ENCODE measurements at places on chromosomes 13 and 19.

GRCh38 chr19:7678971-7679751 is 1.5 kb upstream of the TRAPPC5 start:
- peak; percentile 48 for DNase-seq

GRCh38 chr13:92390217-92390616 is 836.4 kb upstream of the GPC6 start:
- DNase-seq, result no peak

DNA sequence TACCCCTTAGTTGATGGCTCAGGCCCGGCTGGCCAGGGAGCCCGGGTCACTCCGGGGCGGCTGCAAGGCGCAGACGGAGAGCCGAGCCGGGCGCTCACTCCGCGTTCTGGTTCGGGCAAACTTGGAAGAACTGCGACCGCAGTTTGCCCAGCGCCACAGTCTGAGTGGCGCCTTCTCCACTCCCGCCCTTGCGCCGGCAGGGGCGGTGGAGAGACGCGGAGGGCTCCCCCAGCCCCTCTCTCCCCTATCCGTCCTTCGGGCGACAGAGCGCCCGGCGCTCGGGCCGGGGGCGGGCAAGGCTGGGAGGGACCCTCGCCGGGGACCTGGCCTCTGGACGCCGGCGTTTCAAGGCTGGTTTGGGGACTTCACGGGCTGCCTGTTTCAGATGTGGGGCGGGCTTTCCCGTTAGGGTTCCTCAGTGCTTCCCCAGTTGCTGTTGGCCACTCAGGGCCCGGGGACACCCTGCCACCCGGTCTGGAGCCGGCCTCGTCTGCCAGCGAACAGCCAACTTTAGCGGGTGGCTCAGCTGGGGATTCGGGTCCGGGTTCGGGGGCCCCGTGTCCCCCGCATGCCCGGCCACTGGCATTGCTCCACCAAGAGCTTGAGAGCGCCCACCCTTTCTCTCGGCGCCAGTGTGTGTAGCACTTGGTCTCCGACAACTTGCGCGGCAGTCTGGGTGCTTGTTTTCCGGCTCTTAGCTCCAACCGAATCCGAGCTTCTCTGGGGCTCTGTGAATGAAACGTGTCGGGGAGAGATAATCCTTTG is 1.5 kb downstream of the GPC6 start:
- no peak for DNase-seq

DNA sequence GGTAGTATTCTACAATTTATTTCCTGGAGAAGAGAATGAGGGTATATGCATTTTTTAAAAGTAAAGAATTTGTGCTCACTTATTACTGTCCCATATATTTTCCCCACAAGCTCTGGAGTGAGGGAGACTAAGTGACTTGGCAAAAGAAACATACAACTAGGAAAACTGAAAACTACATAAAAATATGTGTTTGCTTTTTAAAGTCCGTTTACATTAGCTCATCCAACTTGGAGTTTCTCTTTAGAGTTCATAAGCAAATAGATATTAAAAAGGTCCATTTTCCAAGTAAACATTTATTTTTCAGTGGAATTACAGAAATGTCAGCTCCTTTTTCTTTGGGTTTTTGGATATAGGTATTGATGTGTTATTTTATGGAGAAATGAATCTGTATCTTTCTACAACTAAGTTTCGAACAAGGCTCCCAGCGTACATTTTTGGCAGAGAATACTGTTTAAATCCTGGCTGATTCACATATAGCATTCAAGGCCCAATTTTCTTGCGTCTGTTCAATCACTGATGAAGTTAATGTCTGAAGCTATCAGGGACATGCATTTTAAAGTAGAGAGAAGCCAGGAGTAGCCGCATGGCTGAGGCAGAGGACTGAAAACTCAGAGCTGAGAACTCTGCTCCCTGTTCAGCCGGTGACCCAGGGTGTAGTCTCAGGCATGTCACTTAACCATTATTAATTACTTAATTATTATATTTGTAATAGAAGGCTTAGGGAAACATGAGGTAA is 729.4 kb downstream of the EFNB2 start:
- DNase-seq, result no peak

DNA sequence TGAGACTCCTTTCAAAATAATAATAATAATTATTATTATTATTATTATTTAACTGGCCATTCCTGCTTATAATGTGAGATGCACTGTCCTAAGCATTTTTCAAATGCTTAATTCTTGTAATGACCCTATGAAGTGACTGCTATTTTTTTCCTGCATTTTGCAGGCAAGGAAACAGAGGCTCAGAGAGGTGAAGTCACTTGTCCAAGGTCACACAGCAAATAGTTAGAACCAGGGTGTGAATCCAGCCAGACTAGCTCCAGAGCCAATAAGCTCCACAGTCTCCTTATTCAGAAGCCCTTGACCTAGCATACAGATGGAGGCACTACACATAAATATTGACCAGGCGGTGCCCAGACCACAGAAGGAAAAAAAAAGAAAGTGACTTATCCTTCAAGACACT is 77.5 kb upstream of the CACNA1A start:
- DNase-seq, result no peak

DNA sequence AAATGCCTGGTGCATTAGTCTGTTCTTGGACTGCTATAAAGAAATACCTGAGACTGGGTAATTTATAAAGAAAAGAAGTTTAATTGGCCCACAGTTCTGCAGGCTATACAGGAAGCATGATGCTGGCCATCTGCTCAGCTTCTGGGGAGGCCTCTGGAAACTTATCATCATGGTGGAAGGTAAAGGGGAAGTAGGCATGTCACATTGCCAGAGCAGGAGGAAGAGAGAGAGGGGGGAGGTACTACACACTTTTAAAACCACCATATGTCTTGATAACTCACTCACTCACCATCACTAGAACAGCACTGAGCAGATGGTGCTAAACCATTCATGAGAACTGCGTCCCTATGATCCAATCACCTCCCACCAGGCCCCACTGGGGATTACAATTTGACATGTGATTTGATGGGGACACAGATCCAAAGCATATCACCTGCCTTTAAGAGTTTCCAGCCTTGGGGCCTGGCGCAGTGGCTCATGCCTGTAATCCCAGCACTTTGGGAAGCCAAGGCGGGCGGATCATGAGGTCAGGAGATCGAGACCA is 219.0 kb downstream of the KATNAL1 start:
- DNase-seq, result no peak

DNA sequence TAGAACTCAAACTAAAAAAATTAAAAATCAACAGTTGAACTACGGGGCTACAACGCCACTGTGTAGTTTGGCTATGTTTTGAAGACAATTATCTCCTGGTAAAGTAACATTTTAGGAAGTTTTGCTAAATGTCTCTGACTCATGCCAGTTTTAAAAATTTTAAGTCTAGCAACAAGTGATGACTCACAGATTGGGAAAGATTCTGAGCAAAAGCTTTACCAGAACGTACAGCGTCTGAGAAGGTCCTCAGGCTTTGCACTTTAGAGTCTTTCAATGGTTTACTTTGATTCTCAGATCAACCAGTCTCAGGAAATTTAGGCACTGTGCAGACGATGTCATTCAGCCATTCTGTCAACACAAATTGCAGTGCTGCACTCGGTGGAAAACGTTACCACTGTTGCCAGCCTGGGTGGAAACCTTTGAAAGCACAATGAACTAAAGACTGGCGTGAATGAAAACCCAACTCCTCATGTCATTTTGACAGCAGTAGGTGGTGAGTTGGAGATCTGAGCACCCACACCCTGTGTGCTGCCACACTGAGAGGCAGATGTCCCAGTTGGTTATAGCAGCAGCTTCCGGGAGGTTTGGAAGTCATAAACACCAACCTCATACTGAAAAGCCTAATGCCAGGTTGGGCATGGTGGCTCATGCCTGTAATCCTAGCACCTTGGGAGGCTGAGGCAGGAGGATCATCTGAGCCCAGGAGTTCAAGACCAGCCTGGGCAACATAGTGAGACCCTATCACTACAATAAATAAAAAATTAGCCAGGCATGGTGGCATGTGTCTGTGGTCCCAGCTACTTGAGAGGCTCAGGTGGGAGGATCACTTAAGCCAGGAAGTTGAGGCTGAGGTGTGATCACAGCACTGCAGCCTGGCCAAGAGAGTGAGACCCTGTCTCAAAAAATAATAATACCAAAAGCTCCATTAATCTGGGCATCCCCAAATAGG is 6.3 kb upstream of the WTIP start:
- no peak for DNase-seq

DNA sequence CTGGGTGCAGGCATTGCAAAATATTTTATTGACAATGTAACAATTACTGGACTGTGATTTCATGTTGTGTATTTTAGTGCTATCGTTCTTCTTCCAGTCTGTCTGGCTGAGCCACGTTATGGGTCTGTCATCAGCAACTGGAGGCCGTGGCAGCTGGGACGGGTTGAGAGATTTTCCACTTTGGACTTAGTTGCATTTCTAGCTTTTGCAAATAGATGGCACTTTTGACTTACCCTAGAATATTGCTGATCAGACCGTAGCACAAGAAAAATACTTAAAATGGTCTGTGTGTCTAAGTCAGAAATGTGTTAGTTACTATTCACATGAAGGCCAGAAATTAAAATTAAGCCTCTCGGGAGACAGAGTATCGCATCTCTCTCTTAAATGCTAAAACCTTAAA is 211.1 kb downstream of the TEX29 start:
- DNase-seq, result no peak

- DNase-seq, result no peak
Observed at GRCh38 chr19:42105368-42105767, 26.9 kb downstream of the POU2F2 start.

- no peak for DNase-seq
Observed at GRCh38 chr13:36163286-36163685, 32.1 kb upstream of the DCLK1 start.

- DNase-seq, result peak; percentile 53
Observed at GRCh38 chr19:38617764-38618589, at the start of gene MAP4K1. Gene MAP4K1, minus strand, starts transcription at chr19:38617953. Its CDS starts 58 bp downstream, at chr19:38617895.

DNA sequence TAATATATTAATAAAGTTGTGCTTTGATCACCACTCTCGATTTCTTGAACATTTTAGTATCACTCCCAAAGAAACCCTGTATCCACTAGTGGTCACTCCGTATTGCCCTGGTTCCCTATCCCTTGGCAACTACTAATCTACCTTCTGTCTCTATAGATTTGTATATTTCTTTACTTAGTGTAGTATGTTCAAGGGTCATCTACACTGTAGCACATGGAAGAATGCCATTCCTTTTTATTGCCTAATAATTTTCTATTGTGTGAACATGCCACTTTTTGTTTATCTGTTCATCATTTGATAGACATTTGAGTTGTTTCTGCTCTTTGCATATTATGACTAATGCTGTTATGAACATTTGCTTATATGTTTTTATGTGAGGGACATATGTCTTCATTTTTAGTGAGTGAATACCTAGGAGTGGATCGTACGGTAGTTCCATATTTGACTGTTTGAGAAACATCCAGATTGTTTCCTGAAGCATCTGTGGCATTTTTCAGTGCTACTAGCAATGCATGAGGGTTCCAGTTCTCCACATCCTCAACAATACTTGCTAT is 254.0 kb downstream of the GPC6 start:
- DNase-seq, result no peak

DNA sequence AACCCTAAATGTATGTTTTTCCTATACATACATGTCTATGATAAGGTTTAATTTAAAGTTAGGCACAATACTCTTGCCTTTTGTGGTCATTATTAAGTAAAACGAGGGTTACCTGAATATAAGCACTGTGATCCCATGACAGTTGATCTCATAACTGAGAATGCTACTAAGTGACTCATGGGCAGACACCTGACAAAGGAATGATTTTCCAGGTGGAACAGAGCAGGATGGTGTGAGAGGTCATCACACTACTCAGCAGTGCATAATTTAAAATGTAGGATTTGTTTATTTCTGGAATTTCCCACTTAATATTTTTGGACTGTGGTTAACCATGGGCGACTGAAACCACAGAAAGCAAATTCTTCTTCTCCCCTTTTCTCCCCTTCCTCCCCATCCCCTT is 178.9 kb downstream of the UGGT2 start:
- no peak for DNase-seq

- DNase-seq, result no peak
Observed at GRCh38 chr19:46719629-46720502, 3.0 kb upstream of the PRKD2 start.

- no peak for DNase-seq
Observed at GRCh38 chr13:95643936-95644598, 439 bp downstream of the DZIP1 start.

DNA sequence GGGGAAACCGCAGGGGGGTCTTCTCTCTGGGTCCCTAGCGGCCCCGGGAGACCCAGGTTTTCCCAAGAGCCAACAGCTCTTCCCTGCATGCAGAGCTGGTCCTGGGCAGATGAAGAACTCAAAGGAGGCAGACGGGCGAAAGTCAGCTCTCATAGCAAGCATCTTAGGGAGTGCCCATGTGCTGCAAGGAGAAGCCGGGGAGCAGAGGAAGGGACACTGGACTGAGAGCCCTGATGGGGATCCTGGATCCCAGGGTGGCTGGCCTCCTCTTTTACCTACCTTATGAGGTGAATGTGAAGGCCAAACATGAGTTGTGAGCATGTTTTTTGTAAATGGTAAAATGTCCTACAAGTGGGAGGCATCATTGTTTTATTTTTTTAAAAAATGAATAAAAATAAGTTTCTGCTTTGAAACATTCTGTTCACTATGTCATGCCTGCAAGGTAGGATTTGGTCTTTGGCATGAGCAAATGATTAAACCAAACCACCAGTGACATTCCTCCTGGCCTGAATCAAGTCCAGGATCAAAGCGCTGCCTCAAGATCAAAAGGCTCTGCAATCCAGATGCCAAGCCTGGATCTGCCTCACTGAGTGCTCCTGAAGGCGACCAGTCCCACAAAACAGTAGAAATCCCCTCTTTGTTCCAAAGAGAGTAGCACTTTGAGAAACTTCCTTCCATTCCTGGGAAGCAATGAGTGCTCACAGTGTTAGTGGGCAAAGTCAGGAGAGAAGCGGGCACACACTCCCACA is 92.2 kb upstream of the SERP2 start:
- DNase-seq, result no peak

DNA sequence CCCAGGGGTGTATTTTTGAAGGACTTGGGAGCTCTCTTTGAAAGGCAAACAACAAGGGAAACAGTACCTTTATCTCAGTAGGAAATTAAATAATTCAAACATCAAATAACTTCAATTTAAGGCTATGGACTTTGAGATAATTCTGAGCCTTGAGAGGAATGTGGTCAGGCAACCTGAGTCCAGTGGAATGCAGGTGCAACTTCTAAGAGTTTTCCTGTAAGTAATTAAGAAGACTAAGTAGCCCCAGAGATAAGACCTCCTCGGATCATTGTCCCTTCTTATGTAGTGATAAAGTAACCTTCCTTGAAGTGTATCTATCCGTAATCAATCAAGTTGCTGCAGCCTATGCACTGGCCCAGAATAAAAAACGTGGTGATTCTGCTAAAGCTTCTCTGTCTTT is 29.2 kb downstream of the ZNF701 start:
- no peak for DNase-seq

DNA sequence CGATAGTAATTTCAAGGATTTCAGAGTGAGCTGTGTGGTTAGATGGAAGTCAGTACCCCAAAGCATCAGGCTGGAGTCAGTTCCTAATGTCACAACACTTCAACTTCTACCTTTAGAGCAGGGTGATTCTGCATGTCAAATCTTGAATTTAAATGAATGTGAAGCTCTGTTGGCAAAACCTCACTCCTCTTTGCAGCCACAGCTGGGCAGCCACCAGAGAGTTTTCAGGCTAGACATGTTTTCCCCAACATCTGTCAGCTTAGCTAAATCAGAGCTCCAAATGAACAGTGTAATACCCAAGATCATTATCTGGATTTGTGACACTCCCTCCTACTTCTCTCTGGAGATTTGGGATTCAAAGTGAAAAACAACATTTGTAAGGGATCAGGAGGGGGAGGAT is 33.7 kb upstream of the OLFM4 start:
- no peak for DNase-seq
